GF-D8 (cell line): ENCODE measurements at places on chromosomes 6 and 20.

DNA sequence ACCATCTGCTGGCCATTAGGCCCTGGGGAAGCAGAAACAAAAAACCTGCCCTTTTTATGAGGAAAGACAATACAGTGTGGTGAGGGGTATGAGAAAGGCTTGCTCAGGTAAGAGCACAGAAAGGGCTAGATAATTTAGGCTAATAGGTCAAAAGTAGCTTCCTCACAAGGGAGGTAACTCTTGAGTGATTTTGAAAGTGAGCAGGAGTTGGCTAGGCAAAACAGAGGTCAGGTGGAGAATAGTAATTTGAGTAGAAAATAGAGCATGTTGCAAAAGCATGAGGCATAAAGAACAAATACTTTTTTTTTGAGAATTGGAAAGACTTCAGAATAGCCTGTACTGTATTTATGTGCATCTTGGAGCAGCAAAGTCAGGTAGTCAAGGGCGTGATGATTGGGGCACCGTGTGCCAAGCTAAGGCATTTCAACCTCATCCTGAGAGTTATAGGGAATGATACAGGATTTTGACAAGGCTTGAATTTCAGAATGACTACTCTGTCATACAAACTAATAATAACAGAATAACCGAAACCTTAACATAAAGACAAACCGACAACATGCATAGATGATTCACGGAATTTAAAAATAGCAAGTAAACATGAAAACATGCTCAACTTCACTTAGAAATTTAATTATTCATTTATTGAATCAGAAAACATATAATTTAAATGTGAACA is 123.0 kb upstream of the ENPP5 start:
- DNase-seq = no peak

- DNase-seq = no peak
Measured at GRCh38 chr20:4546786-4547185, 174.9 kb upstream of the PRND start.

- no peak for DNase-seq
Measured at GRCh38 chr6:135866445-135867123, 15.1 kb downstream of the PDE7B start.

- no peak for DNase-seq
Measured at GRCh38 chr6:168692193-168692914, 251.4 kb downstream of the SMOC2 start.

DNA sequence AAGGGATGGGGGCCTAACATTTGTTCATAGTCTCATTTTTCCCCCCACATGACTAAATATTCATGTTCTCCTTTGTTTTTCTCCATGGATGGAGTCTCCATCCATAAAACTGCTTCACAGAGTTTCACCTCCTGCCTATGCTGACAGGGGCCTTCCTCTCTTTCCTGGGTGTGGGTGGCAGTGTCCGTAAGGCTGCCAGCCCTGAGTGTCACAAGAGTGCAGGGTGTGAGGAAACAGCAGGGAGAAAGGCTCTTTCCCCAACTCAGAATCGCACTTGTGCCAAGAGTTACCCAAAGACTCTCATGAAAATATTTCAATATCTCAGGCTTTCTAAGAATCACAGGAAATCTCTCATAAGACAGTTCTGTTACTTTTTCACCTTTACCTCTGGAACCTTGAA is 346.2 kb upstream of the MMS22L start:
- no peak for DNase-seq
